Left renal pelvis (tissue), 4 donors: ENCODE measurements at places on chromosomes 1 and 21. TPM values are rescaled to one million over a fixed set of nuclear protein-coding genes. Genes with fewer than 3 reads are reported as not detected.

GRCh38 chr1:214019499-214019898 lies 31.7 kb downstream of the PROX1 start:
- no peak for DNase-seq

- no peak for DNase-seq
These were observed 6.4 kb downstream of the ACTN2 start for GRCh38 chr1:236692742-236693141.

The FCRL4 gene
- not detected for polyA plus RNA-seq

GRCh38 chr1:59601041-59601441 lies 213.7 kb upstream of the HOOK1 start:
- DNase-seq = no peak

DNA sequence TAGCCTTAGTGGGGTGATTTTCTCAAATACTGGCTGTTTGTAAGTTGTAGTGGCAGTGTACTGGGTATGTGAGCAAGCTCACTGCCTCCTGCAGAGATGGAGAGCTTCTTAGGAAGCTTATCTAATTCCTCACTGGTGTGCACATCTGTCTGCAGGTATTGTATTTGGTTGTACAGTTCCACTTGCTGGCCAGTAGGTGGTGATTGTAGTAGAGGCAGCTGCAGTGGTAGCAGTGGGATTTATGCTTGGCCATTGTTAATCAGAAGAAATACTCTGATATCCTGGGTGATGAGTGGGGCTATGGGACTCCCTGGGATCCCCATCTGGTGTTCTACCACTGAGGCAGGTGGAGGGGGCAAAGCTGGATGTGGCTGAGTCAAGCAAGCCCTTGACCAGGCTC lies 276.1 kb upstream of the SPAG17 start:
- no peak for DNase-seq

- DNase-seq = no peak
These were observed 124.4 kb upstream of the CACYBP start for GRCh38 chr1:174875306-174875705.

GRCh38 chr1:207944571-207944970 lies 33.6 kb upstream of the CD34 start:
- DNase-seq = no peak

DNA sequence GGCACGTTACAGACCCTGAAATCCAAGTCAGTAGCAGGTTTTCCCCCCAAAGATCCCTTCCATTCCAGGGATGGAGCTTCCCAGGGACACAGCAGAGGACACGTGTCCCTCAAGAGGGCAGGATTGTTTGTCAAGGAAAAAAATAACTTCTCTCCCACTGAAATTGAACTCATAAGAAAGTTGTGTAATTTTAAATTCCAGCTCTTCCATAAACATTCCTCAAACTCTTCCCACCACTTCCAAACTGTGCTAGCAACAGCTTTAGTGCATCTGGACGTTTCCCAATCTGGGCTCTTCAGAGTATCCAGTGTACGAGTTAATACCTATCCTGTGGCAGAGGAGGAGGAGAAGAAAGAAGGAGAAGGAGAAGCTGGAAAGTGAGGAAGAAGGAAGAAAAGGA lies 79.6 kb downstream of the PSMG1 start:
- no peak for DNase-seq

The USF1 gene
- polyA plus RNA-seq = 54.6 TPM

The THEM5 gene
- 0.56 TPM for polyA plus RNA-seq

The MCL1 gene
- polyA plus RNA-seq = 449 TPM

- no peak for DNase-seq
These were observed 109.1 kb downstream of the CD247 start for GRCh38 chr1:167409183-167409582.

The SPRR2E gene
- not detected for polyA plus RNA-seq

GRCh38 chr21:45220071-45220481 lies 67.6 kb downstream of the POFUT2 start:
- no peak for DNase-seq

DNA sequence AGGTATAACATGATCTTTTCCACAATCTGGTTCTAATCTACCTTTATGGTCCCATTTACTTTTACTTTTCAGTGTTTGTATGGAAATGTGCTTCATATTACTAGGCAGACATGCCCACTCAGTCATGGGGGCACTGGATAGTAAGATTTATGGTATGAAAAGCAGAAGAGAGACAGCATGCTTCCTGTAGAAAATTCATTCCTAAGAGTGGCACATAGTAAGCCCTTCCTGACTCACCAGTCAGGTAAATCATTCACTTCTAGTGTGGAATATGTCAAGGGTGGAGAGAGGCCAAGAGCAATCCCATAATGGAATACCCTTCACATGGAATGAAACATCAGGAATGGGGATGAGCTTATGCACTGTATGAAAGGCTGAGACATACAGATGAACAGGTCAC lies 49.5 kb upstream of the BCL10 start:
- DNase-seq = no peak

GRCh38 chr1:41537788-41538351 lies 53.4 kb upstream of the EDN2 start:
- DNase-seq = peak; percentile 59

- no peak for DNase-seq
These were observed 35.5 kb downstream of the MATN1 start for GRCh38 chr1:30687886-30688285.

GRCh38 chr1:157142201-157142600 lies 4.0 kb upstream of the ETV3 start:
- DNase-seq = no peak

The NBPF10 gene
- polyA plus RNA-seq = 1.9 TPM

DNA sequence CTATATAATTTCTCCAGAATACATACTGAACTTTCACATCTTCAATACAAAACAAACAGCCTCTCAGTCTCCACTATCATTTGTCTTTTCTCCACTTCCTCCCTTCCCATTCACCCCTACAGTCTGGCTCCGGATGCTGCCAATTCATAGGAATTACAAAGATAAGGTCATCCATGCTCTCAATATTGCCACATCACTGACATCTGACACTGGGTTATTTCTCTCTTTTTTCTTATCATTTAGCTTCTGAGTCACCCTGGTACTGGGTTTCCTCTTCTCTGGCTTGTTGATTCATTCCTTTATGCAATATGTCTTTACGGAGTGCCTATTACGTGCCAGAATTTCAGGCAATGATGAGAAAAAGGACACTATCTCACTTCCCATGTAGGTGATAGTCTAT lies 3.1 kb upstream of the SH3BP5L start:
- no peak for DNase-seq

DNA sequence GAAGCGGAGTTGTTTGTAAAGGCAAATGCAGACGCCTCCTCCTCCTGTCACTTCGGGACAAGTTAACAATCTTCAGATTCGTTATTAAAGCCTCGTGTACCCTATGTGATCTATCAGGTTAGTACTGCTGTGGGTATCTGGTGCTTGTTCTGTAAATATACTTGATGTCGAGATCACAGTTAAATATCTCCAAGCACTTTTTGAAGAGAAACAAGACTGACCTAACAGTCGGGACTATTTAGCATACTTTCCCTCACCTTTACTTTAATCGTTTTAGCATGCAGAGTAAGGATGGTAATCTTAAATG lies 710 bp downstream of the KLHL20 start:
- no peak for DNase-seq

GRCh38 chr1:97038410-97038809 lies 316.8 kb downstream of the PTBP2 start:
- no peak for DNase-seq

DNA sequence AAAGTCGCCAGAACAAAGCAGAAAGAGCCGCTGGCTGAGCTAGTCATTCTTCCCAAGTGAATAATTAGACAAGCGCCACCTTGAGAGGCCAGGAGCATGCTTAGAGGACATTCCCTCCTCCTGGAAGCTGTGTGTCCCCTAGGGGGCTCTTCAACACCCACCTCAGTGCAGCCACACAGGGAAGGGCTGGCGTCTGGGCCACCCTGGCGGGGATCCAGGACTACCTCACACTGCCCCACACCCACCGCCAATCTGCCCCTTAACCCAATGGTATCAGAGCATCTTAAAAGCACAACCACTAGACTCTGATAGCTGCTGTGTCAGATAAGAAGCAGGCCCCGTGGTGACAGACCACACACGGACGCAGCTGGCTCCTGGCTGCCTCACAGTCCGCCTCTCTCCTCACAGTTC lies 24.9 kb downstream of the SETD4 start:
- peak; percentile 32 for DNase-seq

- DNase-seq = no peak
These were observed 260.2 kb downstream of the HHAT start for GRCh38 chr1:210588946-210589345.

The OLIG2 gene
- polyA plus RNA-seq = not detected

- no peak for DNase-seq
These were observed 82.3 kb downstream of the ADSS2 start for GRCh38 chr1:244369256-244370057.

- DNase-seq = no peak
These were observed 678.5 kb downstream of the USP25 start for GRCh38 chr21:16408280-16408679.

DNA sequence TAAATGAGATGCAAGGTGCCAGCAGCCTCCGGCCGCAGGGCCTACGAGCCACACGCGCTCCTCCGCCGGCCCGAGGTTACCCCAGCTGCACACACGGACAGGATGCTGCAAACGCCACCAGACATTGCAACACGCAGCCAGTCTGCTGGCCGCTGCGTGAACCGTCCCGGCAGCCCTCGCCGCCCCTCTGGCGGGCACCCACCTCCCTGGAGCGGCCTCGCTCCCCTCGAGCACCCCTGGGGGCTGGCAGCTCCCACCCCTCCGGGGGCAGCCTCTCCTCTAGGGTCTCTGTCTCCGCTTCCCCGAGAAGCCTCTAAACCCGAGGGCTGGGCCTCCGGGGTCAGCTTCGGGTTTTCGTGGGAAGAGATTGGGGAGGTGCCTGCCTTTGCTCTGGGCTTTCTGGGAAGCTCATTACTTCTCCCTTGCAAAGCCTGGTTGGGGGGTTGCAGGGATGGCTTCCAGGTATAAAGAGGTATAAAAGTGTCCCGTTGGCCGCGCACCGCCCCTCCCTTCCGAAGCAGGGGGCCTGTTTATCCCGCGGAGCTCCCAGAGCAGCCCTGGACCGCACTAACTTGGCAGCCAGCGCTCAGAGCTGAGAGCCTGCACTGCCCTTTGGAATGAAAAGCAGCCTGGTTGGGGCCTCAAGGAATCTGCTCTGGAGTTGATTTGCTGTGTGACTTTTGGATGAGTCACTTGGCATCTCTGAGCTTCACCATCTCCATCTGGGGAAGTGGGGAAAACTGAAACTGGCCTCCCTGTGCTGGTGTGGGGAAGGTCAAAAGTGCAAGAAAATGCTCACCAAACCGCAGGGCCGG lies 21.8 kb downstream of the DHRS3 start:
- DNase-seq = no peak

The GPR161 gene
- polyA plus RNA-seq = 26.8 TPM

GRCh38 chr1:159532922-159533321 lies 2.9 kb downstream of the OR10J5 start:
- DNase-seq = no peak

GRCh38 chr1:214455479-214455878 lies 95.9 kb downstream of the PTPN14 start:
- no peak for DNase-seq

DNA sequence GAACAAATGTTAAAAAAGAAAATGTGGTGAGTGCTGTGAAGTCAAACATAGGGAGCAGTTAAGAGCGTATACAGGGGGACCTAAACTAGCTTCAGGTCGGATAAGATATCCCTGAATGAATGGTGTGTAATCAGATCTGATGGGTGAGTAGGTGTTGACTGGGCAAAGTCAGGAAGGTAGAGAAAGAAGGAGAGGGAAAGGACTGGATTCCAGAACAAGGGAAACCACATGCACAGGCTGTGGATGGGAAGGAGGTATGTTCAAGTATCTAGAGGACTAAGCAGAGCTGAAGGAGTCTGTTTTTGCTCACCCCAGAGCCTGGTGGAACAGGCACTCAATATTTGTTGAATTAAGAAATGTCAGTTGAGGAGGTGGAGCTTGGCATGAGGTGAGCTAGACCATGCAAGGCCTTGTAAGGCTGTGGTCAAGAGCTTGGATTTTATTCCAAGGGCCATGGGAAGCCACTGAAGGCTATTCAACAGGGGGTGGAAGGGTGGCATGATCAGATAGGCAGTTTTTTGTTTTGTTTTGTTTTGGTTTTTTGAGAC lies 27.4 kb downstream of the MAP7D1 start:
- no peak for DNase-seq

The MAN1C1 gene
- polyA plus RNA-seq = 16.4 TPM

The PGLYRP4 gene
- polyA plus RNA-seq = not detected
